RCC 7860 (cell line): ENCODE measurements at places on chromosomes 6 and 20.

DNA sequence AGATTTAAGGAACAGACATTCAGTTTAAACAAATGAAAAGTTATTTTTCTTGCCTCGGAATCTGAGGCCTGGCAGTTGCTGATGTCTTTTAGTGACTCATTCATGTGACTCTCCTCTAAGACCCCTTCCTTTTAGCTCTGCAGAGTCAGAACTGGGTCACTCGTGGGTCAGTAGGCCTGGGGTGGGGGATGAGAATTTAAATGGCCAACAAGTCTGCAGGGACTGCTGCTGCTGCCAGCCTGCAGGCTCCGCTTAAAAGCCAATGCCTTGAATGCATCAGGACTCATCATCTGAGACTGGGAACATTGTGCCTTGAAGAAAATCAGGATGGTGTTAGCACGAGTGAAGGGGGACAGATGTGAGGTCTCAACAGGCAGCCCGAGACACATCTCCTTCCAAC, 404.3 kb downstream of the CDH26 start:
- no peak for DNase-seq

- no peak for DNase-seq
These were observed 11.9 kb upstream of the PLAGL1 start for GRCh38 chr6:144019929-144020328.

DNA sequence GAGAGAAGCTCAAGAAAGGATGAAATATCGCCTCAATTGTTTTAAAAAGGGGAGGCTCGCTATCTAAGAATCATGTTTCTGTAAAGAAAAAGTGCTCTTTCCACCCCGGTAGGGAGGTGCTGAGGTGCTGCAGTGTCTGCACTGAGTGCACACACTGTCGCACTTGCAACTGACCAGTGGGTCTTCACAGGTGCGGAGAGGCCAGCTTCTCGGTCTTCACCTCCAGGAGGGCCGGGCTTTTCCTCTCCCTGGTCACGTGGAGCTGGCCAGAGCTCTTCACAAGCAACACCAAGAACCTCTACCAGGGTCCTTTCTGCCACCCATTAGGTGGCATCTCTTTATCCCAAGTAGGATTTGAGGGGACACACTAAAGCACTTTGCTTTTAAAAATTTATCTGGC, 27.8 kb upstream of the TCFL5 start:
- DNase-seq: no peak

DNA sequence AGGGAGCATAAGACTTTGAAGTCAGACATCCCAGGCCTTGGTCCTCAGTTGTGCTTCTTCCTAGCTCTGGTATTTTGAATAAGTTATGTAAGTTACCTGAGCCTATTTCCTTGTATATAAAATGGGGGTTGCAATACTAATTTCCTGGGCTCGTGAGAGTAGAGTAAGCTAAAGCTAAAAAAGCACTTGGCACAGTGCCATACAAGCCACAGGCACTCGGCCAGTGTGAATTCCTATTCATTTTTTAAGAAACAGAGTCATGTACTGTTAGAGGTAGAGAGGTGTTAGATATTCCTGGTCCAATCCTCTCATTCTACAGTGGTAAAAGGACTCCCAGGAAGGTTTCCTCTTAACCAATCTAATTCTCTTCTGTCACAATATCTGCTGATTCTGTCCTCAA, 79.6 kb upstream of the EPB41L1 start:
- DNase-seq: no peak

DNA sequence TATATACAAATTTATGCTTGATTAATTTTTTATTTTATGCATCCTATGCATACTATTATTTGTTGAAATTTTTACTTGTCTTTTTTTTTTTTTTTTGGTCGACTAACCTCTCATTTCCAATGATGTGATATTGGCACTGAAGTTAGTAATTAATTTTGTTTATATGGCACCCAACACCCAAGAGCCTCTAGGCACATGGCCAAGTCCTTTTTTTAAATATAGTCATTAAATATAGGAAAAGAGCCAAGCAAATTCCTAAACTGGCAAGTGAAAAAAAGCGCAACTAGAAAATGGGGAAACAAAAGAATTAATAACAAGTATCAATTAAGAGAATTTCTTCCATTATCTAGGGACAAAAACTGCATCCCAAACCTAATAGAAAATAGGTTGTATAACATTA, 85.5 kb upstream of the HS3ST5 start:
- no peak for DNase-seq
